ENCODE measurements at places on chromosomes 11 and 22.
A peak's percentile ranks its signal among the peaks of the same experiment; 100 is the strongest.

- no peak for DNase-seq
Observed at GRCh38 chr11:73652856-73653559, 6.6 kb downstream of the PLEKHB1 start.

- DNase-seq = peak; percentile 86
Observed at GRCh38 chr11:64146036-64146955, 19.6 kb downstream of the MACROD1 start.

- DNase-seq = no peak
Observed at GRCh38 chr11:92346220-92346619, 121.6 kb downstream of the FAT3 start.

GRCh38 chr11:285894-286220 is 3.1 kb upstream of the PGGHG start:
- DNase-seq = no peak

GRCh38 chr11:92810423-92811064 is 158.9 kb upstream of the MTNR1B start:
- no peak for DNase-seq

DNA sequence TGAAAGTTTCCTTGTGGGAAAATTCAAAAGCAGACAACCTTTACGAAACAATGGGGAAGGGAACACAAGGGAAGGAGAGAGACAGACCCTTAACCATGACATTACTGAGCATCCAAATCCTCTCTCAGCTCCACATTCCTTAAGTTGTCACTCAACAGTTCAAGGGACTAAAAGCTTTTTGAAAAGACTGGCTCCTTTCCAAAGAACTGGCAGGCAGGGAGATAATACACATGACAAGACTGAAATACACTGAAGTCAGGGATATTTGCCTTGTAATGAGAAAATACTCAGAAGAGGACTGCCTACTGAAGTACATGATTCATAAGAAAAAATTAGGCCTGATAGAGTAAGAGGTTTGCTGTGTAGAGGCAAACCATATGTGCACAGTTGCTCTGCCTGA is 69.1 kb downstream of the SMCO4 start:
- no peak for DNase-seq

DNA sequence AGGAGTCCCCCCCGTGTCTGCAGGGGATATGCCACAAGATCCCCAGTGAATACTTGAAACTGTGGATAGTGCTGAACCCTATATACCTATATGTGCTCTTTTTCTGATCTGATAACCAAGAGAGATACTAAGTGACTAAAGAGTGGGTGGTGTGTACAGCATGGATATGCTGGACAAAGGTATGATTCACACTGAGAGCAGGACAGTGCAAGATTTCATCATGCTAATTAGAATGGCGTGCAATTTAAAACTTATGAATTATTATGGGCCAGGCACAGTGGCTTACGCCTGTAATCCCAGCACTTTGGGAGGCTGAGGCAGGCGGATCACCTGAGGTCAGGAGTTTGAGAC is 90.2 kb upstream of the ALKBH3 start:
- no peak for DNase-seq

DNA sequence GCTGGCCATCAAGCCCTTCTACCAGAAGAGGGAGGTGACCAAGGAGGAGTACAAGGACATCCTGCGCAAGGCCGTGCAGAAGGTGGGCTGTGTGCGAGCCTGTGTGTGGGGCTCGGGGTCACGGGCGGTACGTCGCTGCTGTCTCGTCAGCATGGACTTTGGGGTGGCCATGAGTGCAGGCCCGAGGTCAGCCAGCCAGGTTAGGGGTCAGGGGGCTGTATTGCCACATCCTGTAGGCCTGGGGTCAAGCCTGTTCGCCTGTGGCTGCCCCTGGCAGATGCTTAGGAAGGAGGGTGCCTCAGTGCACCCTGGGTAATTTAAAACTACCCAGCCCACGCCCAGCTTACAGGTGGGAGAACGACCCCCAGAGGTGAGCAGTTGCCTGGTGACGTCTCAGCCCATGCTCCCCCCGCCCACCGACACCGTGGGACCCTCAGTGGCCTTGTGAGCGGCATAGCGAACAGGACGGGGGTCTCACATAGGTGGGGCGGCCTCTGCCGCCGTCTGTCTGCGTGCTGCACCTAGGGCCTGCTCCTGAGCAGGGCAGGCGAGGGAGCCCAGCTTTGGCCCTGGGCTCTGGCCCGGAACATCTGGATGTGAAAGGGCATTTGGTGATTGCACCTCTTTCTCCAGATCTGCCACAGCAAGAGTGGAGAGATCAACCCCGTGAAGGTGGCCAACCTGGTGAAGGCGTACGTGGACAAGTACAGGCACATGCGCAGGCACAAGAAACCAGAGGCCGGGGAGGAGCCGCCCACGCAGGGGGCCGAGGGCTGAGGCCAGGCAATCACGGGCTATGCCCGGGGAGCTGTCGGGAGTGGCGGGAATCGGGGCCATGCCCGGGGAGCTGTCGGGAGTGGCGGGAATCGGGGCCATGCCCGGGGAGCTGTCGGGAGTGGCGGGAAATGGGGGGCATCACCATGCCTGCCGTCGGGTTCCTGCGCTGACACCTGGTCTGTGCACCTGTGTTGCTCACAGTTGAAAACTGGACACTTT is 4.5 kb downstream of the IRF7 start:
- DNase-seq = no peak

- DNase-seq = no peak
Observed at GRCh38 chr22:48705159-48705916, 1122.3 kb downstream of the BRD1 start.

DNA sequence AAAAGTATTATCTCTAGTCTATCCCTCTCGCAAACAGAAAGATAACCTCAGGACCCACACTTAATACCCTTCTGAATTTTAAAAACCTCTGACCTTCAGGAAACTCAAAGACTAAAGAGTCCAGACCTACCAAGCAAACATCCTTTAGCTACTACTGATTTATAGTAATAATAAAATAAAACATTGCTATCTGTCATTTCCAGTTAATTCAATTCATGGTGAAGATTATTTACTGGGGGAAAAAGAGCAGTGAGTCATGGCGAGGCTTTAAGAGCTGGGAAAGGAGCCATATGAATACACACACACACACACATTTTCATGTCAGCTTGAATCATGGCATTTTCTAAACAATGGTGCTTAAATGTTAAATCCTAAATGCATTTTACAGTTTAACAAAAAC is 87.1 kb downstream of the FAM76B start:
- DNase-seq = peak; percentile 32

DNA sequence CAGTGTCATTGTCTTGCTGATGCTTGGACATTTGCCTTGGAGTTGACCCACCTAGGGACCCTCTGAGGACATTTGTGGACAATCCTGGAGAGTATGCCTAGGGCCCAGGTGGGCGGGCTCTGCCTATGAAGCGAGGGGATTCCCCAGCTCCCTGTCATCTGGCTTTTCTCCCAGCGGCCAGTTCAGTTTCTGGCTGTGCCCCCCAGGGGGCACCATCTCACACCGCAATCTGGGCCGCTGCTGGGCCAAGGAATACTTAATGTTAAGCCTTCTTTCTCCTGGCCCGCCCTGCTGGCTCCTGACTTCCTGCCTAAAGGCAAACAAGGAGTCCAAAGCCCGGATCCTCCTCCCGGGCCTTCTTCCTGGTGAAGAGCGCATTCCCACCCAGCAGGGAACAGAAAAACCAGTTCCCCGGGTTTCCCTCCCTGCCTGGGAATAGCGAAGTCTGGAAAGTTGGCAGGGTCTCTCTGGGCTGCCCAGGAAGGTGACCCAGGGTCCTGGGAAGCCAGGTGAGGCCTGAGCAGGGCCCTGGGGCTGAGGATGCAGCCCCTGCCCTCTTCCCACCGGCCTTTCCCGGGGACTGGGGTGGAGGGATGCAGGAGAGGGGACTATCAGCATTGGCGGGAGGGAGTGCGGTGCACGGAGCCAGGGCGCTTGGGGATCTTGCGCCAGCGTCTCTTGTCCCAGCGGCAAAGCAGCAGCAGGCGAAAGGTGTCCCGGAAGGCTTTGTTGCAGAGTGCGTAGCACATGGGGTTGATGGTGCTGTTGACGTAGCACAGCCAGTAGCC is 11.9 kb downstream of the CHRM1 start:
- DNase-seq = peak; percentile 64

GRCh38 chr11:77197626-77198320 is 69.7 kb downstream of the MYO7A start:
- no peak for DNase-seq

- no peak for DNase-seq
Observed at GRCh38 chr22:45454275-45454674, 40.8 kb downstream of the RIBC2 start.

DNA sequence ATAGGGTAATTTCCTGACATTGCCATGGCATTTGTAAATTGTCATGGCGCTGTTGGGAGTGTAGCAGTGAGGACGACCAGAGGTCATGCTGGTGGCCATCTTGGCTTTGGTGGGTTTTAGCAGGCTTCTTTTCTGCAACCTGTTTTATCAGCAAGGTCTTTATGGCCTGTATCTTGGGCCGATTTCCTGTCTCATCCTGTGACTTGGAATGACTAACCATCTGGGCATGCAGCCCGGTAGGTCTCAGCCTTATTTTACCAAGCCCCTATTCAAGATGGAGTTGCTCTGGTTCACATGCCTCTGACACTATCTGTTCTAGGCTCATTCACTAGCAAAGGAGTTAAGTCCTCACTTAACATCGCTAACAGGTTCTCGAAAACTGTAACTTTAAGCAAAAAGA is 1374.2 kb downstream of the FAM181B start:
- DNase-seq = no peak
